ENCODE measurements at places on chromosomes 5 and 9.
A peak's percentile ranks its signal among the peaks of the same experiment; 100 is the strongest.

- DNase-seq, result no peak
These were observed 52.6 kb upstream of the KLF9 start for GRCh38 chr9:70466976-70467561.

DNA sequence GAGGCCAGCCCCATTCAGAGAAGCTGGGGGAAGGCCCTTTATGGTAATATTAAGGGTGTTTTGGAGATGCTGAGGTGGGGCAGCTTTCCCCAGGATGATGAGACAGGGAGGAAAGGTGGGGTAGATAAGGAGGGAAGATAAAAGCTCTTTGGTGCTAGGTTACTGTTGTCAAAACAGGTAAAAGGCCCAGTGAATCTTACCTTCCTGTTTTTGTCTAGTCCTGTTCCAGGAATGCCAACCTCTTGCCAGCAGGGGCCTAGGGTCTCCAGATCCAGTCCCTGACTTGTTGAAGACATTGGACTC lies 797 bp upstream of the CCL27 start:
- DNase-seq, result no peak

- DNase-seq, result no peak
These were observed 616 bp downstream of the RNF130 start for GRCh38 chr5:180070756-180071530.

- no peak for DNase-seq
These were observed 594.1 kb upstream of the FTMT start for GRCh38 chr5:121257621-121258020.

GRCh38 chr9:92181296-92181695 lies 66.1 kb upstream of the SPTLC1 start:
- DNase-seq, result no peak

DNA sequence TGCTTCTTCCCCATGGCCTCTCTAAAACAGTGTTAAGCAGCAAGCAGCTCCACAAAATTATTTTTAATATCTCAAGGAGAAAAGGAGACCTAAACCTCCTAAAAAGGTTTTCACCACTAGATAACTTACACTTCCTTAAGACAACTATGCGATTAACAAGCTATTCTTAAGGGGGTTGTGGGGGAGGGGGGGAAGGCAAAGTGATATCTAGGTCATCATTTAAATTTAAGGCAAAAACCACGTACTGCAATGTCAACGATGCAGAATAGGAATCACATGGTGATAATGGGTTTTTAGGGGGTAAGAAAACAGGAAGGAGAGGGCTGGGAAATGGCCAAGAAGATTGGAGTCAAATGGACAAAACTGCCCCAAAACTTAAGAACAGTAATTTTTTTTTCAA lies 32.6 kb downstream of the CSNK1A1 start:
- no peak for DNase-seq

- DNase-seq, result no peak
These were observed 593.0 kb downstream of the ACTL7B start for GRCh38 chr9:108262836-108263235.

- DNase-seq, result no peak
These were observed 182.9 kb upstream of the RFX3 start for GRCh38 chr9:3708751-3709150.

DNA sequence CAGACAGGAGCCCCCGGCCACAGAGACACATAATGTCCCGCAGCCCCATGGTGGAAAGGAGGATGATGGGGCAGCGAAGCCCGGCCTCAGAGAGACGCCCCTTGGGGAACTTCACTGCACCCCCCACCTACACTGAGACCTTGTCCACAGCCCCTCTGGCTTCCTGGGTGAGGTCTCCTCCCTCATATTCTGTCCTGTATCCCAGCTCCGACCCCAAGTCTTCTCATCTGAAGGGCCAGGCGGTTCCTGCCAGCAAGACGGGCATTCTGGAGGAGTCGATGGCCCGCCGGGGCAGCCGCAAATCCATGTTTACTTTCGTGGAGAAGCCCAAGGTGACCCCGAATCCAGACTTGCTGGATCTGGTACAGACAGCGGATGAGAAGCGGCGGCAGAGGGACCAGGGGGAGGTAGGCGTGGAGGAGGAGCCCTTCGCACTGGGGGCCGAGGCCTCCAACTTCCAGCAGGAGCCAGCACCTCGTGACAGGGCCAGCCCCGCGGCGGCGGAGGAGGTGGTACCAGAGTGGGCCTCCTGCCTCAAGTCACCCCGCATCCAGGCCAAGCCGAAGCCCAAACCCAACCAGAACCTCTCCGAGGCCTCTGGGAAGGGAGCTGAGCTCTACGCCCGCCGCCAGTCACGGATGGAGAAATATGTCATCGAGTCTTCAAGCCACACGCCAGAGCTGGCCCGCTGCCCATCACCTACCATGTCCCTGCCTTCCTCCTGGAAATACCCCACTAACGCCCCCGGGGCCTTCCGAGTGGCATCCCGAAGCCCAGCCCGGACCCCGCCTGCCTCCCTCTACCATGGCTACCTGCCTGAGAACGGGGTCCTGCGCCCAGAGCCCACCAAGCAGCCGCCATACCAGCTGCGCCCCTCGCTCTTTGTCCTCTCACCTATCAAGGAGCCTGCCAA lies 8.9 kb downstream of the SYNPO start:
- no peak for DNase-seq

DNA sequence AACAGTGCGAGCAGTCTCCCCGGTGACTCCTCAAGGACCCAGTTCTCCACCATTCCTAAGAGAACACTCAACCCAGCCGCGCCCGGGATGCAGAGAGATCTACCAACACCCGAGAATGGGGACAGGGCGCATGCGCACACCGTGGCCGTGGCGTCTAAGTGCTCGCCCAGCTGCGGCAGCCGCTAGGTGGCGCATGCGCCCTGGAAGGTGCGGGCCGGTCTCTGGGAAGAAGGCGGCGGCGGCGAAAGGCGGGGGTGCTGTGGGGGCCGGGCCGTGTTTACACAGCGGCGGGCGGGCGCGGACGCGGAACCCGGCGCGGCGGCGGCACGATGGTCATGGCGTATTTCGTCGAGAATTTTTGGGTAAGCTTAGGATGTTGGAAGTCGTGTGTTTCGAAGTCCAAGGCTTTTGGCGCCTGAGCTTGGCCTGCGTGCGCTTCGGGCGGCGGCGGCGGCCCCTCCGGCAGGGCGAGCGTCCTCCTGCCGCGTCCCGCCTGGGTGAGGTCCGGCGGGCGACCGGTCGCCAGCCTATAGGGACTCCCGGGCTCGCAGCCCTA lies at the start of gene FCHO2:
Gene FCHO2 (plus strand): TSS at position 274 of the 556 bp plus-strand sequence. CDS start 56 bp downstream, at position 330.
- peak; percentile 97 for DNase-seq

DNA sequence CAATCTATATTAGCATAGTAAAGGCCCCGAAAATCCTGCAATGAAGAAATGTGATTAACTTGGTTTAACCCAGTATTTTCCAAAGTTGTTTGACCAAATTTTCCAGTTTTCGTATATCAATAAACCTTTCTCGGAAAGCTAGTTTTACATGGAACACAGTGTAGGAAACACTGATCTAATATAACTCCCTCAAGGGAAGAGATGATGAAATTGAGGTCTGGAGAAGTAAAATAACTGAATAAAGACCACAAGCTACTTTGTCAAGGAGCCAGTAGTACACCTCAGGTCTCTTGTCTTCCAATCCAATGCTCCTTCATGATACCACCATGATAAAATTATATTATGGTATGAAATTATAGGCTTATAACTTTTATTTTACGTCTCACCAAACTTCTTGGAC lies 118.1 kb upstream of the TARS1 start:
- no peak for DNase-seq

- no peak for DNase-seq
These were observed 724.4 kb downstream of the TLE1 start for GRCh38 chr9:80964914-80965313.

GRCh38 chr9:4292781-4293180 lies 7.1 kb downstream of the GLIS3 start:
- no peak for DNase-seq

DNA sequence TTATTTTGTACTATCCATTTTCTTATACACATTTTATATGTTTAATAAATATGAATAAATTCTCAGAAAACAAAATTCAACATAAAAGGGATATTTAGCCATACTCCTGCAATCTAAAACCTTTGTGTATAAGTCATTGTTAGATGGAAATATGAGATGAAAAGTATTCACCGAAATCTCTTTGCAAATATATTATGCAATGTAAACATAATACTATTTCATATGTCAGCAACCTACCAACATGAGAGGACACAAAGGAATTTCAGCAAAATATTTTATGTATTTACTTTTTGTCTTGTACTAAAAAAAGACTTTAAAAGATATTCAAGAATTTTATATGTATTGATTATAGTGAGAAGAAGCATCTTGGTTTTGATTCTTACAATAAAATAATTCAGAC lies 1623.4 kb downstream of the EFNA5 start:
- DNase-seq, result no peak

DNA sequence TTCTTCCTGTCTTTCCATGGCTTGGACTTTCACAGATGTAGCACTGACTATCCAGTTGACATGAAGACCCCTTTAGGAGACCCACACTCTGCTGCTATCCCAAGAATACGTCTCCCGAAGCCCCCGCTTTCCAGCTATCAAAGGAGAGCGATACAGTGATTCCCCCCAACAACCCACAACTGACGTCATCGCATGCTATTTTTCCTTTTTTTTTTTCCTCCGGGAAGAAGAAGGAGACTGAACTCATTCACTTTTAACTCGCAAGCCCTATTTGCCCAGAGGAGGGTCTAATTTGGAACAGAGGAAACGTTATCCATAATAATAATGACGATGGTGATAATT lies 2.1 kb downstream of the PAPPA start:
- no peak for DNase-seq

DNA sequence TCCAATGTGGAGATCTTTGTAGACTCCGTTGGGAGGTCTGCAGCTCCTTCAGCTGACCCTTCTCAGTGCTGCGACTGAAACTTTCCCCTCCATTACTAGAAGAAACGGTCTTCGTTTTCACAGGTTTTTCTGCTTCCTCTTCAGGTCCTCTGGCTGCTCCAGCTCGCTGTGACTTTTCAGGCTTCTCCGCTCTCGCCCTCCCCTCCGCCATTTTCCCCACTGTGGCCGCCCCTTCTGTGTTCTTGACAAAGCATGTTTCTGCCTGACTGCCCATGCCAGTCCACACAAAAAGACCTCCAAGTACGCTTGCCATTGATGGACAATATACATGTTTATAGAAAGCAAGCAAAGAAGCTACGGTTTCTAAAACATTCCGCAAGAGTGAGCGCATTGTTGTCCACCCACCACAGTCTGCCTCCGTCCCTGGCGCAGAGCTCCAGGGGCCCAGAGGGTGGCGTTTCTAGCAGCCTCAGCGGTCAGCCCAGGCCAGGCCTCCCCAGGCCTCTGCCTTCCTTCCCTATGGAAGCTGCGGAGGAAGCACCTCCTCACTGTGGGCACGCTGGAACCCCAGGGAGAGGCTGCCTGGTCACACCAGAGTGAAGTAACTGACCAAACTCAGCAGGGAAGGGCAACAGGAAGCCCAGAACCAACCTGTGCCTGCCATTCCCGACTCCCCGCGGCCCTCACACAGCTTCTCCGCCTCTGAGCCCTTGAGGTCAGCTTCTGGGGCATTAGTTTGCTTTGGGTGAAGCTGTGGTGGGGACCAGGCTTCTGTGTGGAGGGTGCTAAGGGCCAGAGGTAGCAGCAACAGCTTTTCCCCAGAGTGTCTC lies 19.9 kb upstream of the S1PR3 start:
- DNase-seq, result no peak

- no peak for DNase-seq
These were observed 549.0 kb upstream of the ZNF608 start for GRCh38 chr5:125295405-125295872.

DNA sequence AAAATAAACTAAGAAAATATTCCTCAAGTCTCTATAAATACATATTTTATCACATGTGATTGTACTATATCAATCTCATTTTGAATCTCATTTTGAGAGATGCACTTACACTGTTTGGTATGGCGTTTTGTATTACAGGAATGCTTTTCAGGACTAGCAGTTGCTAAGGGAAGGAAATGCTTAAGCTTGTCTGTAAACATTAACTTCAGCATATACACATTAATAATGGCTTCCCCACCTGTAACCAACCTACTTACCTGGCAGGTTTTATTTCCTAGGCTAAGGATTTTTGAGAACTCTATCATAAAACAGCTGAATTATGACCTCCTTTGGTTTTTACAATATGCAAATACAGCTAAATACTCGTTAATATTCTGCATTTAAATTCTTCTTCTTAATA lies 141.0 kb upstream of the GRHPR start:
- no peak for DNase-seq

GRCh38 chr5:159907689-159908590 lies 8.3 kb upstream of the ADRA1B start:
- no peak for DNase-seq
